ENCODE measurements at places on chromosomes 12 and 14.

- DNase-seq, result no peak
These were observed 370.2 kb upstream of the SFSWAP start for GRCh38 chr12:131340616-131341210.

GRCh38 chr14:39107591-39107996, 4.6 kb upstream of the SEC23A start:
- DNase-seq, result peak; percentile 21

DNA sequence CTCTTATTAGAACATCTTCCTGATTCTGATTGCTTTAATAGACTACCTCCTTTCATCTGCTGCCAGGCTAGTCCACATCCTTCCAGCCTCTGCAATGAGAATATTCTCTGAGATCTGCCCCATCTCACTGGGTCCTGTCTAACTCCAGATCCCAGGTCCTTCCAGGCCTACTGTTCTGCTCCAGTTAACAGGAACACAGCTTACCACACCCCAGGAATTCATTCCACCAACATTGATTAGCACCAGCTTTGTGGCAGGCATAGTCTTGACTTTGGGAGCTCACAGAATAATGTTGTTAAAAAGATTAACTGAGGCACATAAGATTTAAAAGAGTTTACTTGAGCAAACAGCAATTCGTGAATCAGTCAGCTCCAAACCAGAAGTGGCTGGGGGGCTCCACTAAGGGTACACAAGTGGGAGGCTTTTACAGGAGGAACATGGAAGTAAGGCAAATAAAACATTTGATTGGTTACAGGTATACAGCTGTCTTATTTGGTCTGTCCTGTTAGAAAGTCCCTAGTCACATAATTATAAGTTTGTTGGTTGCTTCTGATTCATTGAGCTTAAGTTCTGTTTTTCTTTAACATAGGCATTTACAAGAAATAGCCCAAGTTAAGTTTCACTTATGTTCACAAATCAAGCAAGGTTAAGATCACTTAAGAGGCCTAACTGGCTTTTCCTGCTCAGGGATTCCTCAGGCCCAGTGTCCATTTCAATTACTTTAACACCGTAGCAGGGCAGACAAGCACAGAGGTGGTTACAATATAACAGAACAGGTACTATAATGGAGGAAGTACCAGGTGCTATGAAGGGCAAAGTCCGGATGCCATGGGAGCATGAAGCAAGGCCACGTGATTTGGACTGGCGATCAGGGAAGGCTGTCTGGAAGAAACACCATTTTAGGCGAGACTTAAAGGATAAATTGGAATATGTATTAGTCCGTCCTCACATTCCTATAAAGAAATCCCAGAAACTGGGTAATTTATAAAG, 12.2 kb upstream of the MYH7 start:
- no peak for DNase-seq

DNA sequence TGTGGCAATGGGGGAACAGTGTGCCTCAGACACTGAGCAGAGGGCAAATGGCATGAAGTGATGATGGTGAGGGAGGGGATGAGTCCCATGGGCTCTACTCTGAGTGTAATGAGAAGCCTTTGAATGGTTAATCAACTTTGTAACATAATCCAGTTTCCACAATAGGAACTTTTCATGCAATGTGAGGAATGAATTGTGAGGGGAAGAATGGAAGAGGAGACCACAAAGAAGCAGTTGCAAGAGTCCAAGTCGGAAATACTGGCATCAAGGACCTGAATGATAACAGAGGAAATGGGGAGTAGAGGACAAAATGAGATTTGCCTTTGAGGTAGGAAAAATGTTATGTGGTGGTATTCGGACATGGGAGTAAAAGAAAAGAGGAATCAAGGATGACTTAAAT, 476.9 kb upstream of the PRICKLE1 start:
- DNase-seq, result no peak

- DNase-seq, result no peak
These were observed 35.0 kb upstream of the BEGAIN start for GRCh38 chr14:100622224-100622623.

- no peak for DNase-seq
These were observed 4.5 kb upstream of the KRT8 start for GRCh38 chr12:52909331-52909730.

GRCh38 chr12:20395791-20396550, 27.6 kb downstream of the PDE3A start:
- DNase-seq, result no peak

- DNase-seq, result peak; percentile 26
These were observed 147.6 kb downstream of the PAH start for GRCh38 chr12:102769323-102769916.

DNA sequence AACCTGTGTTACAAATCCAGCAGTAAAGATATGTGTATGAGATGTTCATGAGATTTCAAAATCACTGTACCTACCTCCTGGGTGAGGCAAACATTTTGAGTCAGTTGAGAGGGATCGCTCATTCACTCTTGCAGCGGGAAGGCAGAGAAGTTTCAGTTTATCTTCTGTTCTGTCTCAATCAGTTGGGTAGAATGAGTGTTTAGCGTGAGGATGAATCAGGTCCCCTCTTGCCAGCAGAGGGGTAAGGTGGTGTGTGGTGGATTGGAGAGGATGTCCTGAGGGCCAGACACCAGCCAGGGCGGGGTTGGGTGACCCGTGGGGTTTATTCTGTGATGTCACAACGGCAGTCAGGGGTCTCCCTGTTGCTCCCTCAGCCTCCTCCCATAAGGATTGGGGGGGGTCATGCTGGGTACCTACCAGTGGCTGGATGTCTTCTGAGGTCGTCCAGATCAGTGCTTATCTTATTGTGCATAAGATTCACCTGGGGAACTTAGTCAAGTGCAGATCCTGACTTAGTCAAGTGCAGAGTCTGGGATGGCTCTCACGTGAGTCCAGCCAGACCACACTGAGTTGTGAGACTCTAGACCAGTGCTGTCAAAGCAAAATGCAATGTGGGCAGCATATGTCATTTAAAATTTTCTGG, at the start of gene GSG1:
Gene GSG1, minus strand, starts transcription at position 277 of the 643 bp plus-strand sequence. Its CDS starts 155 bp downstream, at position 122.
- DNase-seq, result no peak

DNA sequence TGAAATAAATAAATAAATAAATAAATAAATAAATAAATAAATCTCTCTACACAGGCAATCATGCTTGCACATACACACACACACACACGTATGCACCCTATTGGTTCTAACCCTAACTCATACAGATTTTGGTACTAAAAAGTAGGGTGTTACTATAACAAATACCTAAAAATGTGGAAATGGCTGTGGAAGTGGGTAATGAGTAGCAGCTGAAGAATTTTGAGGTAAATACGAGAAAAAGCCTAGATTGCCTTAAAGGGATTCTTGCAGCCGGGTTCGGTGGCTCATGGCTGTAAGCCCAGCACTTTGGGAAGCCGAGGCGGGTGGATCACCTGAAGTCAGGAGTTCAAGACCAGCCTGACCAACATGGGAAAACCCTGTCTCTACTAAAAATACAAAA, 15.7 kb upstream of the SLC2A3 start:
- no peak for DNase-seq

GRCh38 chr14:24913746-24914145, 136.2 kb downstream of the STXBP6 start:
- DNase-seq, result no peak

DNA sequence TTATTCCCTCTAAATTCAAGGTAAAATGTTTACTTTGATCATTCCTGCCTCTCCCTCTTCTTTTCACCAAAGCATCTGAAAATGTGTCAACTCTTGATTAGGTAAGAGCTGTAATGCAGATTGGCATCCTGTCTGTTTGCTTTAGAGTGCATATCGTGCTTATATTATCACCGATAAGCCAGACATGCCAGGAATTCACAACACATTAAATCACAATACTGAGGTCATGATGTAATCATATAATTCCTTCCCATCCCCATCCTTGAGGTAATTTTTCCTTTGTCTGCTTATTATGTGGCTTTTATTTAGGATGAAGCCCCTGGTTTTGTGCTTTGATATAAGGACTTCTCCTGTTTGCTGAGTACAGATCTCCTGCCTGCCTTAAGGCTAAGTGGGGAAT, 10.2 kb downstream of the DDX47 start:
- no peak for DNase-seq

All from GM12891 (cell line).